Activated CD4-positive, alpha-beta T cell treated with anti-CD3 and anti-CD28 coated beads, Interleukin-2, amount 50 U/mL, for 4 hours (primary cell): ENCODE measurements at places on chromosomes 11 and 22.

DNA sequence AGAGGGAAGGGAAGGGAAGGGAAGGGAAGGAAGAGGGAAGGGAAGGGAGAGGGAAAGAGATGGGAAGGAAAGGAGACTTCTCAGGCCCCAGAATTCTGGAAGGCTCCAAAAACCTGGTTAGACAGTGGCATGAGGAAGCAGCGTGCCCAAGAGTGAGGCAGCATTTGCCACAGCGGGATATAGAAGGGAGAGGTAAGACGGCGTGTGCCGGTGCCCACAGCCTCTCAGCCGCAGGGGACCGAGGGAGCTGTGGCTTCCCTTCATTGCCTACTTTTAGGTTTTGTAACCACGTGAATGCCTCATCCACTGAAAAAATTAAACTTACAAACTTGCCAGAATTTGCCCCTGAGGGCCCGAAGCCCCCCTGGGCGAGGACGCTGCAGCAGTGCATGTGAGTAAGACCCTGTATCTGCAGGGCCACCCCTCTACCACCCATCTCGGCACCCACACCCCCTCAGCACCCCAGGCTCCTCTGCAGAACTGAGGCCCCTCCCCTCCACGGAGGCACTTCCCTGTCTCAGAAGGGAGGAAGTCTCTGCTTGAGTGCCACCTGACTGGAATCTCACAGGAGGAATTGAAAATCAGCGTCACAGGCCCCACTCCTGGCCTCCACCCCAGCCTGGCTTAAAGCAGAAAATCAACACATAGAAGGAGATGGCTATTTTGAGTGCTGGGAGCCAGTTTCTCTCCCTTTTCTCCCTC lies 58.1 kb downstream of the LINC01488 start:
- no peak for DNase-seq

DNA sequence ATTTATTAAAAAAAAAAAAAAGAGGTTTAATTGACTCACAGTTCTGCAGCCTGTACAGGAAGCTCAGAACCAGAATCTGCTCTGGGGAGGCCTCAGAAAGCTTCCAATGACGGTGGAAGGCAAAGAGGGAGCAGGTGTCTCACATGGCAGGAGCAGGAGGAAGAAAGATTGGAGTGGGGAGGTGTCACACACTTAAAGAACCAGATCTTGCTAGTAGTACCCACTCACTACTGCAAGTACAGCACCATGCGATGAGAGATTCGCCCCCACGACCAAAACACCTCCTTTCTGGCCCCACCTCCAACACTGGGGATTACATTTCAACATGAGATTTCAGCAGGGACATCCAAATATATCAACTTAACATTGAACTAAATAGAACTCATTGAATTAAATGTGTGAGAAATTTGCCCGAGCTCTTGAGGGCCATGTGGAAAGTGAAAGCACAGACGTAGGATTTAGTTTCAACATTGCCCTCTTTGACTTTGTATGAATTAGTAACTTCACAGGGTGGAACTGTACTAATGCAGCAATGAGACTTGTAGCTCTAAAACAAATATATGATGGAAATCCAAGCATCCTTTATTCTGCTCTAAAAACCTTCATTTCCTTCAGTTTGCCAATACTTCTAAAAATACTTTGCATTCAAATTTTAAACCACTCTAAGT lies 628.2 kb downstream of the FAM181B start:
- no peak for DNase-seq

GRCh38 chr11:72759468-72759985 lies 7.3 kb upstream of the ARAP1 start:
- no peak for DNase-seq

DNA sequence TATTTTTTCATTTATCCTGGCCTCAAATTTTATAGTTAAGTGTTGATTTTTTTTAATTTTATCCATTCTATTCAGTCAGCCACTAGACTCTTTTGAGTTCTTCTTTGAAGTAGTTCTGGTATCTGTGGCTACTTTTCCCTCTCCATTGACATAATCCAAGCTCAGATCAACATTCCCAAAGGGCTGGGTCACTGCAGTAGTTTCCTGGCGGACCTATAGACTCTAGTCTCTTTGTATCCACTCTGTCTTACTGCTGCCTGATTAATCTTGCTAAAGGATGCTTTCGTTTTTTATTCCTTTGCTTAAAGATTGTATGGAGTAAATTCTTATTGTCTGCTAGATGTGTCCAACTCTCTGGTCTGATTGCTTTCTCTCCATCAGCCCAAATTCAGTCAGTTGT lies 87.6 kb downstream of the UVRAG start:
- no peak for DNase-seq

GRCh38 chr11:128714881-128715280 lies 21.0 kb downstream of the FLI1 start:
- no peak for DNase-seq

GRCh38 chr11:29606330-29607031 lies 410.3 kb downstream of the KCNA4 start:
- DNase-seq = no peak

DNA sequence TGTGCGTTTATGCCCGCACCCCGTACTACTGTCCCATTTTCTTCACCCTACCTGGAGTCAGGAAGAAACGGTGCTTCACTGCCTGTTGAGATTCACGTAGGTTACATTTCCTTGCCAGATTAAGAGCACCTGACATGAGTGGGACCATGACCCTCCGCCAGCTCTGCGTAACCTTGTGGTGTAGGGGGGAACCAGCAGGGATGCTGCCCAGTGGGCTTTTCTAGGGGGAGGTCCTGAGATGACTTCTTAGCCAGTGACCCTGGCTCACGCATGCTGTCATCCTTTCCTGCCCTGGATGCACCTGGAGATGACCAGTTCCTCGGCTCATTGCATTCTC lies 967 bp upstream of the ARVCF start:
- DNase-seq = no peak

GRCh38 chr11:107961480-107961879 lies 33.2 kb downstream of the RAB39A start:
- DNase-seq = no peak
